ENCODE measurements at places on chromosomes 5 and 9.
A peak's percentile ranks its signal among the peaks of the same experiment; 100 is the strongest.

DNA sequence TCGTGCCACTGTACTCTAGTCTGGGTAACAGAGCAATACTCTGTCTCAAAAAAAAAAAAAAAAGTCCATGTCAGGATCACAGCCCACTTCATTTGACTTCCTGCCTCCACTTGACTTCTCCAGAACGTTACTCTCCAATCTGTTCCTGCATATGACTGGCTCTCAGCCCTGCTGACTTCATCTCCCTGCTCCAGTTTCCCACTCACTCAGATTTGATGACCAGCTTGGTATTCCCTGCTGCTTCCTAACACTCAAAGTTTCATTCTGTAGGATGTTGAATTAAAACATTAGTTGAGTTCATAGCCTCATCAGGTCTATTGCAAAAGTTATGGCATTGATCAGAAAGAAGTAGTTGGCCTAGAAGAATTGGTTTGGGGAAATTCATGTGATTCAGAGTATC lies 52.3 kb downstream of the UGCG start:
- no peak for DNase-seq

- no peak for DNase-seq
These were observed 20.3 kb downstream of the MFAP3 start for GRCh38 chr5:154059039-154059430.

- DNase-seq = no peak
These were observed 252.3 kb upstream of the ADRA1B start for GRCh38 chr5:159663986-159664385.

- DNase-seq = no peak
These were observed 15.5 kb downstream of the AKNA start for GRCh38 chr9:114371973-114372917.

GRCh38 chr5:155726267-155726666 lies 600.7 kb upstream of the SGCD start:
- no peak for DNase-seq

GRCh38 chr5:83527221-83527620 lies 55.7 kb downstream of the VCAN start:
- no peak for DNase-seq

DNA sequence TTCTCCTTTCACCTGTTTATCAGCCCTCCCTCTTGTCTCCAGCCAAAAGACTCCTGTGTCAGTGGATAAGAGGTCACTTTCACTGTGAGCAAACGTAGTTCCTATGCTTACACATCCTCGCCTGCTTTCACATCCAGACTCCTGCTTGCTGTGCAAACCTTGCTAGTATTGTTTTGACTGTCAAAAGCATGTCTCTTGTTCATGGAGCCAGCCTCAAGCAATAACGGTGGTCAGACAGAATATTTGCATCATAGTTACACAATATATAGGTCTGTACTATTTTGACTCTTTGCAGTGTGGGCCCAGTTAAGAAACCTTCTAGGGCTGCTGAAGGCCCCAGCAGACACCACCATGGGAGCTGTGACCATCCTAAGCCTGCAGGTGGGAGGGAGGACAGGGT lies 420.0 kb downstream of the SEMA5A start:
- DNase-seq = no peak

DNA sequence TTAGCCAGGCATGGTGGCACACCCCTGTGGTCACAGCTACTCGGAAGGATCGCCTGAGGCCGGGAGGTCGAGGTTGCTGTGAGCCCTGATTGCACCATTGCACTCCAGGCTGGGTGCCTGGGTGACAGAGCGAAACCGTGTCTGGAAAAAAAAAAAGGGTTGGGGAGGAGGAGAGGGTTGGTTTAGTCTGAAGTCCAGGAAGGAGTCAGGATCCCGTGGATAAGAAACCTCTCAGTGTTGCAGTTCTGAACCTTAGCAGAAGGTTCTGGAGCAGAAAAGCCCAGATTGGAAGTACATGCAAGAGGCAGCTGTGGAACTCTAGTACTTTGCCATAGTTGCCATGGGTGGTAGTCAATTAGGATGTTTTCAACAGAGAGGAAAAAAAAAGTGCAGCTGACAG lies 125.2 kb upstream of the CPEB4 start:
- DNase-seq = no peak

DNA sequence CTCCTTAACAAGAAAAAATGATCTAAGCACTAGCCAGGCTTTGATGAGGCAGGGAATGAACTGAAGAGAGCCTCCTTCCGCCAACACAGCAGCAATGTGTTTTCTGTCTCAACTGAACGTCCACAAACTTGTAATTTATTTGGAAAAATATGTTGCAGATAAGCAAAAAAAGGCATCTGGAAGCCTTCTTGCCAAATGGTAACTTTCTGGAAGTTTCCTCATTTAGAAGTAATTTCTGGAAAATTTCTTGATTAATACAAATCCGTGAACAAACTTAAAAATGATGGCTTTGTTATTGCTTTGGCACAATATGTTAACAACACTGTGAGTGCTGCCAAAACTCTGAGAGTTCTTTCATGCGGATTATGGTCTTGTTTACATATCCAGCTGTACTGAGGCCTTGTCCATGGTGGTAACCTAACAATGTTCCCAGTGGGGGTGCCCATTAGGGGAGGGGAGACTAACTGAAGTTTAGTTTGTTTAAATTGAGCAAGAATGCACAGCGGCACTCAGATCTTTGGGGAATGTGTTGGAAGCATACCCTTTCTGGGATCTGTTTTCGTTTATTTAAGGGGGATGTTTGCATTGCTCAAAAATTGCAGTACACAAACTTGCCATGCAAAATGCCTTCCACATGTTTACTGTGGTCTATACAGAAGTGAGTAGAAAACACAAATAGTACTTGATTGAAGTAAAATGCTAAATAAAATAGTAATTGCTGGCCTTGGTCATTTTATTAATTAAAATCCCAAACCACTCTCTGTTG lies 334.7 kb downstream of the NR2F1-AS1 start:
- DNase-seq = no peak

DNA sequence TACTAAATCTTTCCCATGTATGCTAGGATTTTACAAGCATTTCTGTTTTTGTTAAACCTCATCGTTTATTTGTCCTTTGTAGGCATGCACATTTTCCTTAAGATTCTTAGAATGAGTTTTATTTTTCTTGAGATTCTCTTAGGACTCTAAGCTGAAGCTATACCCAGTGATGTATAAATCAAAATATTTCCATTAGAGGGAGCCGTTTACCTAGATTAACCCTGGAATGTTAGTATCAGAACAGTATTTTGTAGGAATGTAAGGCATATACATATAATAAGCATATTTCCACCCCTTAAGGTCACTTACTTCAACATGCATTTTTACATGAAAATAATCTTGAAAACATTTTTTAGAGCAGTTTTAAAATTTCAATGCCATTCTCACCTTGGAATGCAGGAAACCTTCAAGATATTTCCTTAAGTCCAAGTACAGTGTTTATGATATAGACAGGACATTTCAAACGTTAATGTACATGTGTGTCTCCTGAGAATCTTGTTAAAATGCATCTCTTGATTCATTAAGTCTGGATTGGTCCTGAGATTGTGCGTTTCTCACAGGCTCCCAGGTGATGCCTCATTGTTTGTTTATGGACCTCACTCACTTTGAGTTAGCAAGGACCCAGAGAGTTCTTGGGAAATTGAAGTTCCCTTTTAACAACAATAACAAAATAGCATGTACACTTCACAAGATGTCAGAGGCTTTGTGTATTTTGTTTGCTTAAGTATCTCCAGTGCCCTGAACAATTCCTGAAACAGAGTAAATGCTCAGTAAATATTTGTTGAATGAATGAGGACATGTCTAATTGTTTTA lies 34.9 kb upstream of the FCHO2 start:
- DNase-seq = peak; percentile 21

GRCh38 chr5:76021936-76022584 lies 61.1 kb upstream of the SV2C start:
- no peak for DNase-seq

DNA sequence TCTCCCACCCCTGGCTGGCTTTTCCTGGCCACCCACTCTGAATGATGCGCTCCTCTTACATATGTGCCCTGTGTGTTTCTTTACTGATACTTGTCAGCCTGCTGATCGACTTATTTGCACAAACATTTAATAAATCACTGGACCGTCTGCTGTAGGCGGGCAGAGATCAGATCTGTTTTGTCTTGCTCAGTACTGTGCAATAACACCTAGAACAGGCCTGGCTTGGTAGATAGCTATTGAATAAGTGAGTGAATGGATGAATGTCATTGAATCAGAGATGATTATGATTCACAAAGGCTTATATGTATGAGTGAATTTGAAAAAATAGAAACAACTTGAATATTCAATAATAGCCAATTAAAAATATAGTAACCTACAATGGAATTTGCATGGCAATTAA lies 165.1 kb downstream of the RGS3 start:
- DNase-seq = no peak

DNA sequence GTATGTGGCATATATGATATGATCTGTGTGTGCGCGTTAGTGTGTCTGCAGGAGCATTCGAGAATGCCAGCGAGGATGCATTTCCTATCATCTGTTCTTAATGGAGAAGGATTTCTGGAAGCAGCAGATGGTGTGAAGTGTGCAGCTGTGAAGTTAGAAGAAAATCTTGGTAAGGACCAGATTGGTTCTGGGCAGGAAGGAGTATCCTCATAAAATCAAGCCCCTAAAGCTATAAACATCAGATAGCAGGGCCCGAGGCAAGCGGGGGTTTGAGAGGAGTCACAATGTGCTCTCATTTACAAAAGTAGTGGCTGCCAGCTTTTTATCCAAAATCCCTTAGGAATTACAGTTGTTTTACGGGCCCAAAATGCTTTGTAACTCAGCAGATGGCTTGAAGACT lies 40.0 kb downstream of the DAPK1 start:
- DNase-seq = no peak

GRCh38 chr9:29685531-29685930 lies 2112.2 kb upstream of the C9orf72 start:
- no peak for DNase-seq

- peak; percentile 22 for DNase-seq
These were observed 69.4 kb upstream of the MEF2C start for GRCh38 chr5:88952344-88952743.

DNA sequence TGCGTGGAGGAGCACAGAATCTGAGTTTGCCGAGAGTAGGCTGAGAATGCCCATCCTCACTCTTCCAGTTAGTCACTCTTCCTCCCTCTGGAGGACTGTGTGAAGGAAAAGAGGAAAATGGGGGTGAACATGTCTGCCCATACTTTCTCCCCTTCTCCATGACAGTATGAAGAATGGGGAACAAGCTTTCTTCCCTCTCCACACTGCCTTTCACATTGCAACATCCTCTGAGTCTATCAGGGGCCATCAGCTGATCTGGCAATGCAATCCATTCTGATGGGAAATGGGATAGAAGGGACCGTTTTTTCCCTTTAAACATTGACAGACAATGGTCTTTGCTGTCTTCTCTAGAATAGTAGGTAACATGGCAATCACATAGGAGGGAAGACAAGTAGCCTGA lies 56.8 kb downstream of the UGCG start:
- DNase-seq = no peak

GRCh38 chr5:148816782-148817181 lies 9.6 kb upstream of the ADRB2 start:
- DNase-seq = no peak

DNA sequence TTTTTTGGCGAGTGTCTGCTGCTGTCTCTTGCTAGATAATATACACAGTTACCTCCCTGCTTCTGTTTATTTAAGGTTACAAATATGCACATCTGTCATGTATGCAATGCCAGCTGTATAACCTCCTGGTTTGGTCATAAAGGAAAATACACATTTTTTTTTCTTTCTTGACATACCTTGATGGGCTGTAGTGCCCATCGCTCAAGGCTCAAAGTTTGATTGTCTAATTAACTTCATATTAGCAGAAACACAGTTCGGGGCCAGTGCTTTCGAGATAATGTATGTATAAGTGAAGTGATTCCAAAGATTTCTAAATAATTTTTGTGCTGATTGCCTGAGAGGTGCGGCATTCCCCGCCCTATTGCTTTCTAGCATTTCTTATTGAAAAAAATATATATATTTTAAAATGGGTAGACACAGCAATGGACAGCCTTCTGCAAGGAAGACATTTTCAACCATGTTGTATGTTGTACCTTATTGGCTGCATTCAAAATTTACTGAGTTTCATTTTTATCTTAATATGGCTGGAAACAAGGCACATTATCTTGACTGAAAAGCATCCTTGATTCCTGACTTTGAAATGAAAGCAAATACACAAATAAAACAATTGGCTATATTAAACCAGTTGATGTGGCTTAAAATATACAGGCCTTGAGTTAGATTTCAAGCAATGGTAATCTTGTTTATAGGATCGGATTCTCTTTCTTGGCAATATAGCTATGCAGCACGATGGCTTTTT lies 206.2 kb downstream of the MEF2C start:
- no peak for DNase-seq

GRCh38 chr5:125043781-125044391 lies 297.4 kb upstream of the ZNF608 start:
- no peak for DNase-seq

DNA sequence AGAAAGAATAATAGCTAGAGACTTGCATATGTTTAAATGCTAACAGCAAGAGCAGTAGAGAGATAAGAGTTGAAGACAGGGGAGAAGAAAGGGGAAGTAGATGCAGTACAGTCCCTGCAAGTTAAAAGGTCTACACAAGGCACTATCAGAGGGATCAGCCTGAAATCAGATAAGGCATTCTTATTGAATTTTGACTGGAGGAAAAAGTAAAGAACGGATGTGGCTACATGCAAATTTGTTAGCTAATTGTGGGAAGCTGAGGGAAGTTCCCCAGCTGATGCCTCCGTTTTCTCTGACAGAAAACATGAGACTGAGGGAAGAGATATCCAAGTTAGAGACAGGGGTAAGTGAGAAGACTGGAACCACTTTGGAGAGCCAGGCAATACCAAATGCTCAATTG lies 12.9 kb upstream of the RHOBTB3 start:
- DNase-seq = no peak

- no peak for DNase-seq
These were observed 8.0 kb upstream of the TLR4 start for GRCh38 chr9:117696154-117696553.

- no peak for DNase-seq
These were observed 195.2 kb upstream of the ISL1 start for GRCh38 chr5:51188001-51188591.

GRCh38 chr5:146052780-146053179 lies 52.6 kb downstream of the PLAC8L1 start:
- DNase-seq = no peak

DNA sequence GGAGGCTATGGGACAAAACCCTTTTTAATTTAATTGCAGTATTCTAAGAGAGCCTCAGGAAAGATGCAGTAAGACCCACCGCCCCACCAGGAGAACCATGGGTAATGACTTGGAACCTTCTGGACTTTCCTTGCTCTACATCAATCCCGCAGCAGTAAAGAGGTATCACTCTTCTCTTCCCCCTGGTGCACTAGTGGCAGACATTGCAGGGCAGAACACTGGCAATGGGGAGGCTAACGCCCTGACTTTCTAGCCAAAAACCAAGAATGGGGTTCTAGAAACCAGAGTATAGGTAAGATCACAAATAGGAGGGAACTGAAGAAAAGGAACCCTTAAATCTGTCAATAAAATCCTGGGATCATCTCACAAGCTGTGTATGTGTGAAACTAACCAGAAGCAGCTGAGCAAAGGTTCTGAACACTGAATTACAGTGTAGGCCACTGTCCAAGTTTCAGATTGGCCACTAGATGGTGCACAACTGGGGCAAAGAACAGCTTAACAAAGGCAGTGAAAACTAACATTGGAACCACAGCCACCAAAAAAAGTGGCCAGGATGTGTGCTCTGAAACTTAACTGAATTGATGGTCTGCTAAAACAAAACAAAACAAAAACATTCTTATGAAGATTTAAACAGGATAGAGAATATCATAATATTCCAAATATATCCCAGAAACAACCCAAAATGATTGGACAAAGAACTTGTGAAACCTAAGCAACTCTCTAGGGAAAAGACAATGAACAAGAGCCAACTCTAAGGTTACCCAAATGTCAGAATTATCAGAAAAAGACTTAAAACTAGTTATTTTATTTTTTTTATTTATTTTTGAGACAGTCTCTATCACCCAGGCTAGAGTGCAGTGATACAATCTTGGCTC lies 6.6 kb upstream of the FAM151B start:
- no peak for DNase-seq
